ENCODE measurements at places on chromosomes 4 and X.

DNA sequence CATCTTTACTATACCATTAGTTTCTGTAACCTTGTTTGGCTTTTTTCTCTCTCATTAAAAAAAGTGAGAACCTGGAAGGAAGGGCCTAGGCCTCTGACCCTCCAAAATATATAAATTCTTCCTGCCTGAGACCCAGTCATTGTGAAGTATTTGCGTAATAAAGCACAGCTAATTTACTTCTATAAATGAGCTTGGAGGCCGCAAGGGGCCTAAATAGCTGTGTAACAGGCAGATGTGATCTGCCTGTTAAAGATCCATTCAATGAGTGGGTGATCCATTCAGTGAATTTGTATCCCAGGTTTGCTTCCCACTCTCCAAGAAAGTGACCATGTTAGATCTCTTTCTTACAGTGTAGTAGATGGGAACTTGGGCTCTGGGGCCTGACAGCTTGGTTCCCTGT, 595 bp upstream of the PYURF start:
- no peak for DNase-seq

DNA sequence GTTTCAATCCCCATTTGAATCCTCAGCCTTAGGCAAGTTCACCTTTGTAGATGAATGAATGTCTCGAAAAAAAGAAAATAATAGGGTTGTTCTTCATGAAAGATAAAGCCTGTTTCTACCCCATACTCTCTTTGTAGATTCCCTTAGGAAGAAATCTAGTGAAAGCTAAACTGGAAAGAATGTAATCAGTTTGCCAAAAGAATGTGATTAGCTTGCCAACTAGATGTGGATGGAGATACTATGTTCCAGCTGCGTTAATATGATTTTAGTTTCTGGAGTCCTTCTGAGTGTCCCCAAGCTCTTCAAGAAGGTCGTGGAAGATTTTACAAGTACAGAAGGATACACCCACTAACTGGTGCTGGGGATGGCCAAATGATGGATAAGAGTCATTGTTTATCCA, 162.3 kb upstream of the EDNRA start:
- DNase-seq = no peak

- no peak for DNase-seq
Measured at GRCh38 chr4:170109586-170110284, 20.0 kb upstream of the AADAT start.

DNA sequence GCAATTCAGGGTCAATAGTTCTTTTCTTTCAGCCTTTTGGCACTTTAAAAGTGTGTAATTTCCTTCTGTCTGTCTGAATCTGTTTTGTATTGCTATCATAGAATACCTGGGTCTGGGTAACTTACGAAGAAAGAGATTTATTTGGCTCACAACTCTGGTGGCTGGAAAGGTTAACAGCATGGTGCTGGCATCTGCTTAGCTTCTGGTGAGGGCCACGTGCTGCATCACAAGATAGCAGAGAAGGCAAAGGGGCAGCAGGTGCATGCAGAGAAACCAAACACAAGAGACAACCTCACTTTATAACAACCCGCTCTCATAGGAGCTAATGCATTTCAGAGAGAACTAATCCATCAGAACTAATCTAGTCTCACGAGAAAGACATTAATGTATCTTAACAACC, 18.8 kb downstream of the RGN start:
- DNase-seq = no peak

DNA sequence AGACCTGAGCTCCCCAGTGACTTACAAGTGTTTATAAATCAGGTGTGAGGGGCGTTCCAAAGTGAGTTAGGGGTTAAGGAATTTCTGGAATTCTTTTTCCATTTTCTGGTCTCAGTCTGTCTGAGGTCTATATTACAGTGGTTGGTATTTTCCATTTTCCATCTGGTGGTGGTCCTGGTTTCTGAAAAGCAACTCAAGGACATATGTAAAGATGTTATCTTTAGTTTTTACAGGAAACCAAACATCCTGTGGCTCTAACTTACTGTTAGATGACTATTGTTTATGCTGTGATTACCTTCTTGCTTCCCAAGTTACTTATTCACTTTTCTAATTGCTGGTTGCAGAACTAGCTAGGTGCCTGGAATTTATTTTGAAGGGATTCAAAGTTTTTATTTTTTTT, 53.5 kb upstream of the IL21 start:
- no peak for DNase-seq

DNA sequence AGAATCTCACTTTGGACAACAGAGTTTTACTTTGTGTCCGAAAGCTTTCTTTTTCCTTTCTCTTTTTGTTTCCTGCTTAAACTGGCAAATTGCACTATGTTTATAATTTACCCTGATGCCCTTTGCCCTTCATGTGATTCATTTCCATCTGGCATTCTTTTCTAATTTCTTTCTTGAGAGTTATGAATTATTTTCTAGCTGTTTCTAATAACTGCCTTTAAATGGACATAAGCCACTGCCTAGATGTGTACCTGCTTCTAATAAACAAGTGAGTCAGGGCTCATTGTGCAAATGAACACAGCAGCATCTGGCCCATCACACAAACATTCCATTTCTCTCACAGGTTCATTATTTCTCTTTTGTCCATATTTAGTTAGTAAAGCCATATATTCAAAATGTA, 242.3 kb upstream of the GPRIN3 start:
- no peak for DNase-seq

- no peak for DNase-seq
Measured at GRCh38 chrX:108070891-108071290, 20.5 kb downstream of the PSMD10 start.

DNA sequence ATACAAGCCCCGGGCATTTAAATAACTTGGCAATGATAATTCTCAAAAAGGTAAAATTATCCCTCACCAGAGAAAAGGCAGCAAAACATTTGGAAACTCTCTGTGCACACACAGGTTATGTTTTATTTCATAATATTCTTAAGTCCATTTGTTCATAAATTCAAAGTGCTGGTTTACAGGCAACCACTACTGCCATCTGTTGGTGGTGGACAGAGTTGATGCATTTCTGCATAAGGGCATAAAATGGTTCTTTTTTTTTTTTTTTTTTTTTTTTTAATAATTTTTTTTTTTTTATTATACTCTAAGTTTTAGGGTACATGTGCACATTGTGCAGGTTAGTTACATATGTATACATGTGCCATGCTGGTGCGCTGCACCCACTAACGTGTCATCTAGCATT, 31.5 kb upstream of the IL21 start:
- DNase-seq = no peak

- no peak for DNase-seq
Measured at GRCh38 chr4:15163284-15163645, 161.0 kb downstream of the CPEB2 start.

DNA sequence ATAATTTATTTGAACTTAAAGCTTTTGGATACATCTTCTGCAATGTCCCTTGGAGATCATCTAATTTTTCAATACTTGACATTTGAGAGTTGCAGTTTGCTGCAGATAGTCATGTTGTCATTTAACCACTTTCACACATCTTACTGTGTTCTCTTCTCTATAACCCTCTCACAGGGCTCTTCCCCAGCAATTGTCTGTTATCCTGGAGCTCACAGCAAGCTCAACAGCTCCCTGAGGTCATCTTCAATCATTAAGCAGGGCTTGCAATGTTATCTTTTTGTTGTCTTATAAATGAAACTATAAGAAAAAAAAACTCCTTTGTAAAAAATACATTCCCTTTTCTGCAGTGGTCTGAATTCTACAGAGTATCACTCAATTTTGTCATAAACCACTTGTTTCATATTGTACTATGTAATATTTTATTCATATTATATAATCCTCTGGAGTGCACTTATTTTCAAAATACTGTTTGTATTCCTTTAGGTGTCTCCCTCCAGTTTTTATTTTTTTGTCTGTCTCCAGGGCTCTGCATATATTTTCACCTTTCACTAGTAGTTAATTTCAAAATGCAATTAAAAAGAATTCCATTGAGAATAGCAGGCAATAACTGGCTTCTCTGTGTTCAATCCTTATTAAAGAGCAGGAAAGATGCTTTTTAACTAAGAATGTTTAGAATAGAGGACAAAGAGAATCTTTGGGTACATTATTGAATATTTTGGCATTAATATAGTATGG, 106.3 kb upstream of the ARSJ start:
- no peak for DNase-seq

GRCh38 chr4:153318696-153319320, 25.7 kb upstream of the MND1 start:
- DNase-seq = peak; percentile 53

GRCh38 chrX:119190091-119190681, 45.9 kb upstream of the PGRMC1 start:
- DNase-seq = no peak

- DNase-seq = no peak
Measured at GRCh38 chr4:94284889-94285288, 57.7 kb downstream of the HPGDS start.

DNA sequence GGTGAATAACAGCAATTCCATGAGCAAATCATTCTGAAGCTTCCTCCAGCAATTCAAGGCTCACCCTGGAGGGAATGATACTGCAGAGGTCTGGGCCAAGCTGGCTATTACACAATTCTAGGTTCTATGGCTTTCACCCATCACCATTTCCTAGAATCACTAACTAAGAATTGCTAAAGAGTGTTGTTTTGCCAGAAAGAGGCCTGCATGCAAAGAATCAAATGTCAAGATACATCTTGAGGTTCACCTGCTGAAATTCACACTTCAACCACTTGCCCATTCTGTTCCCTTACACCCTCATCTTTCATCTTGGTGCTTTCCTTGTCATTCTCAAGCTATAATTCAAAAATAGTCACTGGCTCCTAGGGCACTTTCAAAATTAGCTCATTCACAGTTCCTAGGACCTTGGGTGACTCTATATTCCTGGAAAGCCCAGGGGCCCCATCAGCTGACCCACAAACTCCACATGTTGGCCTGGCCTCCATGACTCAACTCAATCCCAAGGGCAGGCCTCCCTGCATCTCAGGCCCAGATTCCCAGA, 7.0 kb downstream of the APBB2 start:
- no peak for DNase-seq

GRCh38 chr4:40840255-40840984, 90.7 kb downstream of the NSUN7 start:
- DNase-seq = peak; percentile 47

- DNase-seq = no peak
Measured at GRCh38 chr4:33751050-33751449, 2493.3 kb downstream of the ARAP2 start.

DNA sequence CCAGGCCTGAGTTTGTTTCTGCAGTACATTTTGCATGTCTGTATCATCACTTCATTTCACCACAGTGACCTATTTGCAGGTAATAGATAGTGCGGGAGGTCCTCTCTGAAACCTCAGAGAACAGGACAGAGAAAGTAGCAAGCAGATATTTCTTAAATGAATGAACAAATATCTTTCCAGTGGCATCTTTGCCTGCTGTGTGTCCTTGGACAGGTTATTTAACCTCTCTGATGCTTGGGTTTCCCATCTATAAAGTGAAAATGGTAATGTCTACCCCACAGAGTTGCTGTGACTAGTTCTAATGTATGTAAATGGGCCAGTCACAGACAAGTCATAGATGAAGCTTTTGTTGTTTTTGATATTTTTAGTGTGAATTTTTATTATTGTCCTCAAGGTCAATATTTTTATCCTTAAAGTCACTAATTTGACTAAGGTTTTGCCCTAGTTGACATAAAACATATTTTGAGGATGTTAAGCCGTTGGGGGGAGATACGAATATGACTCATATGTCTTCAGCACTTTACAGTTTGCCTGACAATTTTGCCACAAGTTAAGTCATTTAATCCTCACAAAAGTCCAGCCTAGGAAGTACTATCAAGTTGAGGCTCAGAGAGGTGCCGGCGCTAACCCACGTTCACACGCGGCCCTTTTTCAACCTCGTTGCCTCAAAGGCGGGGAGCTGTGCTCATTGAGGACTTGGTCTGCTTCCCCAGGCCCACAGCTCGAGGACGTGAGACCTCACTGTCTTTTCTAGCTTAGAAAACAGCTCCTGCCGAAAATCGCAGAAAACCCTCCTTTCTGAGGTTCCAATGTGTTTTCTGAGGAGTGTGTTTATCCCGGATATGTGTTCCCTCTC, 126.7 kb upstream of the STX18 start:
- no peak for DNase-seq

- no peak for DNase-seq
Measured at GRCh38 chr4:15779809-15780208, 1.7 kb downstream of the CD38 start.

DNA sequence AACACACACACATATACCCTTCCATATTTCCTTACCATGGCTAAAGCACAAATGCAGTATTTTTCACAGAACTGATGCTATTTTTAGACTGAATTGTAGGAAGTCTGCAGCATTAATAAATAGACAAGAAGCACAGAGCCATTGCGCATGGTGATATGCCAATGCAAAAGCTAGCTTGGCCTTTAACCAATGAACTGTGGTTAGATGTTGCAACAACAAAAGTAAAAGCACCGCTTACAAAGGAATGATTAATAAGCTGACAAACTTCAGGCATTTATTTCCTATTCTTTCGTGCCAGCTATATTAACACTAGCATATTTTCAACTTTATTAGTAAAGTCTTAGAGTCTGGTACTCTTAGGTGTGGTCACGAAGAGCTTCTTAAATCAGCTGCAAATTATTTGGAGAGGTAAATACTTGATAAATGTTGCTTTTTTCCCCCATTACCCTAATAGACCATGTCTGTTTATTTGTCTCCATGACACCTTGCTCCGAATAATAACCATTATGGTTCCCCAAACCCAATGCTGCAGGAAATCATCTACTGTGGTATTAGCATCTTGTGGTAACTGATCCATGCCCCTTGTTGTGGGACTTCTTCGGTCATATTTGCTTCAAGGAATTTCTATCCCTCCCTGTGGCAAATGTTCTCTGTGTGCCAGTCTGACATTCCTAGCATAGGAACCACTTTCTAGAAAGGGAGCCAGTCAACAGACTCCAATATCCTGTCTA, 306.1 kb upstream of the TAPT1 start:
- no peak for DNase-seq

DNA sequence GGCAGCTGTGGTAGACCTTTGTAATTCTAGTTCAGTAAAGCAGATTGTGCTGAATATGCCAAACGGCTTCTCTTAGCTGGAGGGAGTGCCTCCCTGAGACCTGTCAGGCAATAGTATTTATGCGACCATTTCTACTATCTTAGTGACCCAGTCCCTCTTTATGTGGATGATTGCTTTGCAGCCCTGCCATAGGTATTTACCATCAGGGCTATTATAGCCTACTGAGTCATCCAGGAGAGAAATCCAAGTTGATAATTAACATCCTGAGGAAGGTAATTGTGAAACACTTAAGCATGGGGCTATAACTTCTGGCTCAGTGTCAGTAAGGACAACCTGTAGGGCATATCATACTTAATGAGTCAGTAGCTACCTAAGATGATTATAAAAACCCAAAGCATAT, 103.9 kb upstream of the MAOA start:
- no peak for DNase-seq

GRCh38 chr4:17124767-17125166, 226.3 kb upstream of the LDB2 start:
- DNase-seq = no peak
